ENCODE measurements at places on chromosomes 12 and 14.

- DNase-seq: no peak
These were observed 18.0 kb downstream of the IGF1 start for GRCh38 chr12:102462386-102462785.

GRCh38 chr14:102523569-102524450 lies 14.2 kb upstream of the ANKRD9 start:
- no peak for DNase-seq

DNA sequence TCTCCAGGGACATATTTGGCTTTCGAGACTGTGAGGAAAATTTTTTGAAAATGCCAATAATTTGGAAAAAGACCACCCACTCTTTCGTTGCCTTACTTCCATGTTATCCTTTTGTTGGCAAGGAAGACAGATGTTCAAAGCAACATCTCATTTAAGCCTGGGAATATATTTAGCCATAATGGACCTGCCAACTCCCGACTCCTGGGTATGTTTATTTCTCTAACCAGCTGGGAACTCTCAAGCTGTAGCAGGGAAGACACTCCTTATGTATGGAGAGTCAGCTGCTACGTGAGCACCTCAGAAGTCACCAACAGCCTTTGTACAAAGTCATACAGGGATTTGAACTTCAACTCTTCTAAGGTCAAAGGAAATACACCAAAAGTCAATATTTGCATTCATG lies 96.5 kb upstream of the DAAM1 start:
- DNase-seq: no peak

- DNase-seq: no peak
These were observed 69.2 kb upstream of the OSBPL8 start for GRCh38 chr12:76628745-76629144.

DNA sequence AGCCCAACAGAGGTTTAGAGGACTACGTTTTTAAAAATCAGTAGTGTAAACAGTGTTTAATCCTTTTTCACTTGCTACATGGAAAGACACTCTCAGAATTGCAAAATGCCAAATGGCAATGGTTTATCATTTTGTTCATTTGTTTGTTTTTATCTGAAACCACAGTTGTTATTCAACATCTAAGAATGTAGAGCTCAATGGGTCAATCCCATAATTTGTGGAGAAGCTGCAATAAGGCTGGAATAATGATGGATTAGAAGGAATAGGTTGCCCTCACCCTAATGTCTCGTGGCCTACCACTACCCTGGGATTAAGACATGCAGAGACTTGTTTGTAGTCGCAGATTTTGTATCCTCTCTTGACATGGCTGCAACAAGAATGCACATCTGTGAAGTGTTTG lies 115.7 kb downstream of the LLPH start:
- no peak for DNase-seq

GRCh38 chr12:122232691-122233090 lies 6.8 kb upstream of the DIABLO start:
- DNase-seq: no peak

DNA sequence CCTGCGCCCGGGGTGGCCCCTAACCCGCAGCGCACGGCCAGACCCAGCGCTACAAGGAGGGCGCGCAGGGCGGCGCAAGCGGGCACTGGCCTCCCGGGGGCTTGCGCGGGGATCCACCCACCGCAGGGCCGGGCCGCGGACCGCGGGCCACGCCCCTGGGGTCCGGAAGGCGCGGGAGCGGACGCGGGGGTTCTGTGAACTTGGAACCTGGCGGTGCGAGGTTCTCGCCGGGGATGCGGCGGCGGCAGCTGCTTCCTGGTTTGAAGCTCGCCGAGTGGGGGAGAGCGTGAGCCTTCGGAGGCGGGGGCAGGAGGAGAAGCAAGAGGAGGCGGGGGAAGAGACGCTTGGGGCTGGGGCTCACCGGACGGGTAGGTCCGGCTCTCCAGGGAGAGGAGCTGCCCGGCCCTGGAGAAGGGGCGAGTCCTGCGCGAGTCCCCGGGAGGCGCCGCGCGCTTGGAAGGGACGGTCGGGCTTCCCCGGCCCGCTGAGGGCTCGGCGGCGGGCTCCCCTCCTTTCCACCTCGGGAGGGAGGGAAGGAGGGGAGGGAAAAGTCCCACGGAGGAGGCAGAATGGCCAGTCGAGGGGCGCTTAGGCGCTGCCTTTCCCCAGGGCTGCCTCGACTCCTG lies at the start of gene PRKCH:
Gene PRKCH (plus strand): TSS at position 195 of the 626 bp plus-strand sequence. CDS start 523 bp downstream, outside the sequence.
- no peak for DNase-seq

DNA sequence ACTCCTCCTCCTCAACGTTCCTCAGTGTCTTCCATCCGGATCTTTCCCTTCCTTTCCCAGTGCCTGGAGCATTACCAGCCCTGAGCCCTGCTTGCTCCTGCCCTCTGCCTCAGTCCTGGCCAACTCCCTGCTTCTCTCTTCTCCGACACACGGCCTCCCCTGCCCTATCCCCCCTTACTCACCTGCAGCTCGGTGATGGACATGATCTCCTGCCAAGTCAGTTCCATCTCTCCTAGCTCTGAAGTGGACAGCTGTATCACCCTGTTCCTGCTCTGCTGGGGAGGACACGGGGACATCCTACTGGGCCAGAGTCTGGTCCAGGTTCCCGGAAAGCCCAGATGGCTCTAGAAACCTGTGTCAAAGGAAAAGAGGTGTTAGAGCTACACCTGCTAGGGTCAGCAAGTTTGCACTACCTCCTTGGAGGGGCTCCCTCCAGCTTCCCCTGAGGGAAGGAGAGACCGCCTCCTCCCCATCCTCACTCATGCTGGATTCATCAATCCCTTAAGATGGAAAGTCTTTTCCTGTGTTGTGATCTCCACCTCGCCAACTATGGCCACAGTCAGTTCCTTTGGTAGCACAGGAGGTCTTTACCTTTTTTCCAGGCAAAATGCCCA lies 5.8 kb downstream of the NFE2 start:
- DNase-seq: no peak

GRCh38 chr12:116727261-116727660 lies 10.6 kb downstream of the SPRING1 start:
- no peak for DNase-seq

GRCh38 chr12:102326982-102327381 lies 129.3 kb upstream of the PMCH start:
- no peak for DNase-seq

DNA sequence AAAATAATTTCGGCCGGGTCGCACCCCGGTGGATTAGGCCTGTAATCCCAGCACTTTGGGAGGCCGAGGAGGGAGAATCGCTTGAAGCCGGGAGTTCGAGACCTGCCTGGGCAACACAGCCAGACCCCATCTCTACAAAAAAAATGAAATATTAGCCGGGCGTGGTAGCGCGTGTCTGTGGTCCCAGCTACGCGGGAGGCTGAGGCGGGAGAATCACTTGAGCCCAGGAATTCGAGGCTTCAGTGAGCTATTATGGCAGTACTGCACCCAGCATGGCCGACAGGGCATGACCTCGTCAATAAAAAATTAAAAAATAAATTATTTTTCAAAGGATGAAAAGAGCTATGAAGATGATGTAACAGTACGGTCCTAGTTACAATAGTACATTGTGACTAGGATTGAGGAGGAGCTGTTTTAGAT lies 523 bp downstream of the GTF2H3 start:
- peak; percentile 22 for DNase-seq

DNA sequence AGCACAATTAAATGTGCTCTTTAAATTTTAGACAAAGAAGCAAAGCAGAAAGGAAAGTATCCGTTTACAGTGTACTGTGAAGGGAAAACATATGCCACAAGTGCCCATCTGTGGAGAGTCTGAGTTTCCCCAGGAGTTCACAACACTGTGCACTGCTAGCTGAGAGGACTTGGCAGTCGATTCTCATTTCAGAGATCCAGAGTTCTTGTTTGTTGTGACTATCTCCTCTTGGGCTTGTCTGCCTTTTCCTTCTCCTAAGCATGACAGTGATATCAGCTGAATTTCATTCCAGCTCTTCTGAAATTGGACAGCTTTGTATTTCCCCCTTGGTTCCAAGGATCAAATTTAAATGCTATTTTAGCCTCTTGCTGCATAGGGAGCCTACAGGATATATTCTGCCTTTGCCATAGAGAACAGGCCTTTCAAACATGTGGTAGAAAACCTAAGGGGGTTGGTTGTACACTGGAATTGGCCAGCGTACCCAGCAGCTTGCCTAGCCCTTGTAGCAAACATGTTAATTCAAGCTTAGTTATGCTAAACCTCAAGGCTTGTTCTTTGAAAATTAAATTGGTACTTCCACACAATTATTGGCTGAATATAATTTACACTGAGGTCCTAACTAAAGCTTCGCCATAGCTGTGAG lies 259.2 kb upstream of the NOVA1 start:
- no peak for DNase-seq

GRCh38 chr14:76203086-76204001 lies 51.6 kb downstream of the GPATCH2L start:
- DNase-seq: peak; percentile 2

- no peak for DNase-seq
These were observed 105.7 kb downstream of the CRADD start for GRCh38 chr12:93782853-93783252.

DNA sequence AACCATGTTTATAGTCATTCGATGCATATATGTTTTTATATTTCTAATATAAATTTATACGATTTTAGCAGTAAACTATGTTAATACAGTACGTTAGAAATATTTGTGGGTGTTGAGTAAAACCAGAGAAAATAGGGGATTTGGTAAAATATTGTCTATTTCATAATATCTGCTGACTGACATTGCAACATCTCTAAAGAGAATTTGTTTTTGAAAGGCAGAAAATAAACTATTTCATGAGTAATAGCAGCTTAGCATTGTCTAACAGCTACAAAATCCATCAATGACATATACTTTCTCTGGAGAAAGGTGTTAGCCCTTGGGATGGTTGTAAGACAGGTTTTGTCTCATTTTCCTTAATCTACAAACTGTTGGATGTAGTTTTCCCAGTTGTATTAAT lies 144.9 kb downstream of the PDE3A start:
- no peak for DNase-seq

DNA sequence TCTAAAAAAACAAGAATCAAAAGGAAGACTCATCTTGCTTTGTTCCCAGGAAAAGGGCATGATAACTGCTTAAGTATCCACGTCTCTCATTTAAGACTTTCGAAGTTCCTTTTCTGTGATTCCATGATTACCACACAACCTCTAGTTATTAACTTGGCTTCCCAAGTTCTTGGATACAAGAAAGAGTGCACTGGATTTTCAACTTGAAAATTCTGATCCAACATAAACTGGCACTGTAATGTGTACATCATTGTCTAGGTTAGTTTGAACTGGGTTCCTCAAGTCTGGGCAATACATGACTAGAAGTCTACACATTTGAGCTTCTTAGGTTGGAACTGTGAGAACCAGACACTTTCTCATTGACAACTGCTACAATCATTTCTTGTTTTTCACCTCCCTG lies 1.6 kb downstream of the KLHL28 start:
- DNase-seq: peak; percentile 34

DNA sequence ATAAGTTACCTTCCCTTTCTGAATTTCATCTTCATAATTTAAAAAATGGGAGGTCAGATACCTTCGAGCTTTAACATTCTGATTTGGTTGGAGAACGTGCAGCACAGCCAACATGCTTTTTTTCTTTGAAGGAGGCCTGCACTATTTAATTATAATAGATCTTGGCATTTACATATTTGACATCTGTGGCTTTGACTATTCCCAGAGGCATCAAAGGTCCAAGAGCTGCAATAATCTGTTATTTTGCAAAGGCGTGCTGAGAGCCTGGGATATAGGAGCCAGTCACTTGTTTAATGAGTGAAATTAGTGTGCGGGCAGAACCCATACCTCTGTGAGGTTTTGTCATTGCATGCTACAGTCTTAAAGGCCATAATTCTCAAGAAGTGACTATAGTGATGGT lies 26.4 kb downstream of the SLC8A3 start:
- DNase-seq: no peak

GRCh38 chr14:68896132-68896531 lies 83.0 kb downstream of the ACTN1 start:
- peak; percentile 15 for DNase-seq

Measured in NAMALWA (cell line).